ENCODE measurements at places on chromosomes 1 and 21.

GRCh38 chr1:200299571-200299970 lies 110.3 kb downstream of the ZNF281 start:
- DNase-seq, result no peak

DNA sequence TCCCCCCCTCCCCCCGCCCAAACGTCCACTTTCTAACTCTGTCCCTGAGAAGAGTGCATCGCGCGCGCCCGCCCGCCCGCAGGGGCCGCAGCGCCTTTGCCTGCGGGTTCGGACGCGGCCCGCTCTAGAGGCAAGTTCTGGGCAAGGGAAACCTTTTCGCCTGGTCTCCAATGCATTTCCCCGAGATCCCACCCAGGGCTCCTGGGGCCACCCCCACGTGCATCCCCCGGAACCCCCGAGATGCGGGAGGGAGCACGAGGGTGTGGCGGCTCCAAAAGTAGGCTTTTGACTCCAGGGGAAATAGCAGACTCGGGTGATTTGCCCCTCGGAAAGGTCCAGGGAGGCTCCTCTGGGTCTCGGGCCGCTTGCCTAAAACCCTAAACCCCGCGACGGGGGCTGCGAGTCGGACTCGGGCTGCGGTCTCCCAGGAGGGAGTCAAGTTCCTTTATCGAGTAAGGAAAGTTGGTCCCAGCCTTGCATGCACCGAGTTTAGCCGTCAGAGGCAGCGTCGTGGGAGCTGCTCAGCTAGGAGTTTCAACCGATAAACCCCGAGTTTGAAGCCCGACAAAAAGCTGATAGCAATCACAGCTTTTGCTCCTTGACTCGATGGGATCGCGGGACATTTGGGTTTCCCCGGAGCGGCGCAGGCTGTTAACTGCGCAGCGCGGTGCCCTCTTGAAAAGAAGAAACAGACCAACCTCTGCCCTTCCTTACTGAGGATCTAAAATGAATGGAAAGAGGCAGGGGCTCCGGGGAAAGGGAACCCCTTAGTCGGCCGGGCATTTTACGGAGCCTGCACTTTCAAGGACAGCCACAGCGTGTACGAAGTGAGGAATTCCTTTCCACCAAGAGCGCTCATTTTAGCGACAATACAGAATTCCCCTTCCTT lies 158.1 kb downstream of the RUNX1 start:
- DNase-seq, result no peak

DNA sequence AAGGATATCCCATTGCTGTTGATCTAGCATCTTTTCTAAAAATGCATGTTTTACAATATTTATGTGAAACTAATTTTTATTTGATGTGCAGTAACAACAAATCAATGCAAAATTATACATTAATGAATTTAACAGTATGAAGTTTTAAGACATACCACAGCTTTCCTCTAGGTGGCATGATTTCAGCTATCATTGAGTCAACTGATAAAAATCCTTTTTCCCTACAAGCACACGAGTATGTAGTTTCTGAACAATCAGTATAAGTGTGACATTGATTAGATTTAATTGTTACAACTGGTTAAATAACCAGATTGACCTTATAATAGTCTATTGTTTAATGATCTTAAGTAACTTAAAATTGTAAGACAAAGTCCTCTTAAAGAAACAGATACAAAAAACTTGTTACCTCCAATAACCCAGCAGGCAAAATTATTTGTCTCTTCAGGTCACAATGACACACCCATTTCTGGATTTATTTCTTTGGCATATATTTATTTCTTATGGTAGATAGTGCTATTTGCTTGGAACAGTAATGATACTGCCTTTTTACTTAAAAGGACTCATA lies 5.8 kb upstream of the TGFB2 start:
- DNase-seq, result no peak

- DNase-seq, result no peak
These were observed 33.7 kb downstream of the PABPC4 start for GRCh38 chr1:39542924-39543323.

DNA sequence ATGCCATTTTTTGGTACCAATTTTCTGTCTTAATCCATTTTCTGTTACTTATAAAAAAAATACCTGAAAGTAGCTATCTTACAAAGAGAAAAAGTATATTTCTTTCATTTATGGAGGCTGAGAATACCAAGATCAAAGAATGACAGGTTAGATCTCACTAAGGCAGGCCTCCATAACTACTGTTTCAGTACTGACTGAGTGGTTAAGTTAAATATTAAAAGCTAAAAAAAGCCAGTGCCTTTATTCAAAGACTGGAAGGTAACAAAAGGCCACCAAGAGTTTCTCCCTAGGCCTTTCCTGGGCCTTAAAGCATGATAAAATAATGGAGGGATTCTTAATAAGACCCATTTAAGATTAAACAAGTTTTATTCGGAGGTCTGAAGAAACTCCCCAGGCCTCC lies 687.7 kb upstream of the ADGRL4 start:
- DNase-seq, result no peak

DNA sequence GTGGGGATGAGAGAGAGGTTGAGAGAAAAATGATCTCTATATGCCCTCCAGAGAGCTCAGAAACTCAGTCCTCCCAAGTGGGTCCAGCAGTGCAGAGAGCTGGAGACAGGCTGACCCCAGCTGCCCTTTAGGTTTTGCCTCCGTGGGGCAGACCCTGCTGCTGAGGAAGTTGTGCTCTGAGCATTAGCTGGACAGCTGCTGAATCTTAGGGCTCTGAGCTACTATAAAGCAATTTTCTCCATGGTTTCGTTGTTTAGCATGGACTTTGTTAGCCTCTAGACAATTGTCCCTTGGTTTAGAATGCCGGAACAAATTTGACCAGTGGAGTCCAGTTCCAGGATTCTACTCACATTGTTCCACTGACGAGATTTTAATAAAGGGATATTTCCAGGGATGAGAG lies 22.1 kb downstream of the BATF3 start:
- DNase-seq, result no peak

- peak; percentile 31 for DNase-seq
These were observed 17.4 kb upstream of the ACTRT2 start for GRCh38 chr1:3003941-3004270.

- no peak for DNase-seq
These were observed 30.9 kb downstream of the AGT start for GRCh38 chr1:230682882-230683610.

DNA sequence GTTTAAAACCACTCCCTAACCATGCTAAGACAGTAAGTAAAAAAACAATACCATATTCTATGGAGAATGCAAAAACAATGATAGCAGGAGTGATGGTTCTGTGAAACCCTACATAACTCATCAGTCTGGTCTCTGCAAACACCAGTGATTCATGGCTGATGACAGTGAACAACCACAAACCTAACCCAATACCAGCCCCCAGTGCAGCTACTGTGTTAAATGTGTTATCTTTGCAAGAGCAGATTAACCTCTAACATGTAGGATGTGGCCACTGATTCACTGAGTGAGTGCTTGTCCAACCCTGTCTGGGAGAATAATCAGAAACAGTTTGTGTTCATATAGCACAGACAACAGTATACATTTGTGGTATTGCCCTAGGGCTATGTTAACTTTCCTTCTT lies 100.2 kb upstream of the COG2 start:
- DNase-seq, result no peak

DNA sequence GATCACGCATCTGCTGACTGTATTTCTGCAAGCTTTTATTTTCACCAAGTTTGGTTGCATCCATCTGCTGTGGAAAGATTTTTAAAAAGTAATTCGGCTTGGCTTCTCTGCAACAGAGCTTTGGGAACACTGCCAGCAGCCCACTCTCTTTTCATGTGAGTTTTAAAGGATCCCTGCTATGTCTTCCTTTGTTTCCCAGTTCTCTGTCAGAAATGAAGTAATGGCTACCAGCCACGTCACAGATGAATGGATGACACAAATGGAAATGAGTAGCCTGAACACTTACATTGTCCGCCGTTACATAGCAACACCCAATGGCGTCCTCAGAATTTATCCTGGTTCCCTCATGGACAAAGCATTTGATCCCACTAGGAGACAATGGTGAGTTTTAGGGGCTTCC lies 80.6 kb upstream of the RAVER2 start:
- DNase-seq, result peak; percentile 62

- no peak for DNase-seq
These were observed 22.3 kb upstream of the ATP5PO start for GRCh38 chr21:33937931-33938339.

DNA sequence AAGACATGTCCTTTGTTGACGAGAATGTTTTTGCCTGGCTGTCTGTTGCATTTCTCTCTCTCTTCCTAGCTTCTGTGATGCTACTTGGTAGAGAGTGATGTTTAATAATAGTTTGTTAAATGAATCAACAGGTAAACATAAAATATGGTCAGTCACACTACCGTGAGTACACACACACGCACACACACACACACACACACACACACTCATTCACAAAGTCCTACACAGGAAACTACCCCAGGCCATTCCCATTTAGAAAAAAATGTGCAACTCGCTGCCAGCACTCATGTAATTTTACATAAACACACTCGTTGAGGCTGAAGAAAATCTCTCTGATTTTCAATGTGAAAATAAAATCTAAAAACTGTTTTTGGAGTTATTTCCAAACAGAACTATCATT lies 38.7 kb downstream of the RUNX1 start:
- DNase-seq, result no peak

DNA sequence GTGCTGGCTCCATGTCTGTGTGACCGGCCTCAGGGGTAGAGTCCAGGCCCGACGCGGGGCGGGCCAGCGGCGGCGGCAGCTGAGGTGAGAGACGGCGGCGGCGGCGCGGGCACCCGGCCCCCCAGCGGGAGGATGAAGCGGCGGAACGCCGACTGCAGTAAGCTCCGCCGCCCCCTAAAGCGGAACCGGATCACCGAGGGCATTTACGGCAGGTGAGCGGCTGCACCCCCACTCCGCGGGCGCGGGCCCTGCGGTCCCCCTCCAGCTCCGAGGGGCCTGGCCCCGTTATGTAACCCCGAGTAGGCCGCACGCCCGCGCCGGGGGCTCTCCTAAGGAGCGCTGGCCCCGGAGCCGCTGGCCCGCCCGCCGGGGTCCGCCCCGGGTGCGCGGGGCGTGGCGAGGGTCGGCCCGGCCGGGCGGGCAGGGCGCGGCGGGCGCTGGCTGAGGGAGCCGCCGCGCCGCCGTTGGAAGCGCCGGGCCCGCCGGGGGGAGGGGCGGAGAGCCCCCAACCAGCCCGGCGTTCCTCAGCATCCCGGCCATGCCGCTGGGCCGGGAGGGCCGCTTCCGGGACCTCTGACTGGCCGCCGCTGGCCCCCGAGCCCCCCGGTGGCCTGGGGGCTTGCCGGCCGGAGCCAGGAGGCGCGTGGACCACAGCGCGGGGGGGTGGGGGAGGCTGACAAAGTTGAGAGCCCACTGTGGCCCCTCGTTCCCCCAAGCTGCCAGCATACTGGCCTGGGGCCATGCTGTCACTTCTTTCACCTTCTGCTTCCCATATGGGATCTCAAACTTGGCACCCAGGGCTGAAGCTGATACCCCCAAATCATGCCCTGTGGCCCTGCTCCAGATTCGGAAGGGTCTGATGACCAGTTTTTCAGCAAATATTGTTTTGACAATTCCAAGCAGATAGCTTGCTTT lies 527 bp downstream of the MACO1 start:
- DNase-seq, result peak; percentile 20

DNA sequence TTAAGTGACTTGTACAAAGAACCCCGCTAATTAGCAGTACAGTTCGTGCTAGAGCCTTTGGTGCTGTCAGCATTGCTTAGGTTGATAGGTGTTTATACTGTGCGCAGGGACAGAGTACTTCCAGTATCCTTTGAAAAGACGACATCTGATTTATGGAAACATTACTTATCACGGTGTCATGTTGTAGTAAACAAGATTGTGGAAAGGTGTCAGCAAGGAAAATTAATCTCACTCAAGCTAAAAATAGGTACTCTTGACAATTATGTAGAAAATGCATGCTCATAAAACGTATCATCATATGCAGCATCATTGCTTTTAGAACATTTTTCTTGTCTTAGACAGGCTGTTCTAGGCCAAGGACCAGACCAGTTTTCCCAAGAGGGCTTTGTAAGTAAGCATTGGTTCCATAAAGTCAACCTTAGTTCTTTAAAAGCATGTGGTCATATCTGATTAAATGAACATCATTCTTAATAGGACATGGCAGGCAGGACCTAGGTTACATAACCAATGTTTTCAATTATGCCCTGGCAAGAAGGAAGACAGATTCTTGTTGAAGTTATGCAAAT lies 33.0 kb downstream of the SH3BGR start:
- no peak for DNase-seq

- no peak for DNase-seq
These were observed 149.3 kb downstream of the PCBP3 start for GRCh38 chr21:45792682-45793383.

GRCh38 chr1:172826096-172826741 lies 167.3 kb downstream of the FASLG start:
- peak; percentile 22 for DNase-seq

DNA sequence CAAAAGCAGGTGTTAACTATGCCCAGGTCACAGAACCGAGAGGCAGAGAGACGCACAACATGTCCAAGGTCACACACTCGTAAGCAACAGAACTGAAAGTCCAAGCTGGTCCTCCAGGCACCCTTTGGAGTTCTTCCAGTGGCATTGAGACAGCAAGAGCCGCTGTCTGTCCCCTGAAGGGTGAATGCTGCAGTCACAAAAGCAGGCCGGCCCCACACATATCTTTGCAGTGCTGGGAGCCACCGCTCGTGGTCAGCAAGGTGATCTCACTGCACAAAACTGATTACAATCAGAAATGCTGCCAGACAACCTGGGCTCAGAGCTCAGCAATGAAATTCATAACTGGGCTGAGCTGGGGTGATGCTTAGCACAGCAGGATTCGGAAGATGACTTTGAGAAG lies 47.4 kb upstream of the RAB4A start:
- no peak for DNase-seq

DNA sequence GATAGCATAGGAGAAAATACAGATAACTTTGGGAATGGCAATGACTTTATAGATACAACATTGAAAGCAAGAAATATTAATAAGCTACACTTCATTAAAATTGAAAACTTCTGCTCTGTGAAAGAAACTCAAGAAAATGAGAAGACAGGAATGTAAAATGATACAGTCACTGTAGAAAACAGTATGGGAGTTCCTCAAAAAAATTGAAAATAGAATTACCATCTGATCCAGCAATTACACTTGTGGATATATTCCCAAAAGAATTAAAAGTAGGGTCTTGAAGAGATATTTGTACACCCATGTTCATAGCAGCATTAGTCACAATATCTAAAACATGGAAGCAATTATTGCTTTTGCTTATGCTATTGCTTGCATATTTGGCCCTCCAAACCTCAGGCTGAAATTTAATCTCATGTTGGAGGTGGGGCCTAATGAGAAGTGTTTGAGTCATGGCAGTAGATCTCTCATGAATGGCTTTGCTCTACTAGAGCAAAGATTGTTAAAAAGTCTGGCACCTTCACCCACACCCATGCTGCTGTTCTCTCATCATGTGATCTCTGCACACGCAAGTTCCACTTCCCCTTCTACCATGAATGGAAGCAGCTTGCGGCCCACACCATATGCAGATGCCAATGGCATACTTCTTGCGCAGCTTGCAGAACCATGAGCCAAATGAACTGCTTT lies 15.3 kb upstream of the AHCYL1 start:
- no peak for DNase-seq

GRCh38 chr1:179856296-179856695 lies 21.3 kb downstream of the TOR1AIP2 start:
- DNase-seq, result no peak

- DNase-seq, result no peak
These were observed 95.5 kb upstream of the RALGPS2 start for GRCh38 chr1:178629252-178630154.

Data from globus pallidus (tissue), 1 donor.